ENCODE measurements at places on chromosomes 4 and X. TPM values are rescaled to one million over a fixed set of nuclear protein-coding genes. Genes with fewer than 3 reads are reported as not detected.

The SLC49A3 gene
- not detected for total RNA-seq

The ENAM gene
- not detected for total RNA-seq

The WDR17 gene
- 9.1 TPM for total RNA-seq

The MAGEB1 gene
- total RNA-seq: not detected

GRCh38 chrX:41397219-41397618, 49.9 kb upstream of the NYX start:
- no peak for DNase-seq

GRCh38 chr4:37246891-37247290, 2.3 kb downstream of the NWD2 start:
- DNase-seq: no peak

- peak; percentile 1 for DNase-seq
Measured at GRCh38 chr4:71229477-71230270, 109.1 kb upstream of the SLC4A4 start.

DNA sequence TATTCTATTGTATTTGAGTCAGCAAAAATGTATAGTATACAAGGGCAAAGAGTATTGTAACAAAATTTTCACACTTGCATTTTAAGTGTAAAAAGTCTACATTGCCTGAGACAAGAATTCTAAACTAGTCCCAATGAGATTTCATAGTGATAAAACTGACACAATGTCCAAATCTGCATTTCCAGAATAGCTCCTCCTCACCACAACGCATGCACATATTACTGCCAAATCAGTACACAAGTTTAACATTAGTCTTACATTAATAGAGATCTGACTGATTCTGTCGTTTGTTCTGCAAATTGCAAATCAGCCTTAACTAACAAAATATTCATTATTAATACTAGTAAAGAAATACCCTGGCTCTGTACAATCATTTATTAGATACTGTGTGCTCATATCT, 222.2 kb upstream of the NEIL3 start:
- DNase-seq: no peak

GRCh38 chr4:98150092-98150761, 7.0 kb upstream of the STPG2 start:
- no peak for DNase-seq

All from NCI-H460 (cell line).